ENCODE measurements at places on chromosomes 3 and 15.

DNA sequence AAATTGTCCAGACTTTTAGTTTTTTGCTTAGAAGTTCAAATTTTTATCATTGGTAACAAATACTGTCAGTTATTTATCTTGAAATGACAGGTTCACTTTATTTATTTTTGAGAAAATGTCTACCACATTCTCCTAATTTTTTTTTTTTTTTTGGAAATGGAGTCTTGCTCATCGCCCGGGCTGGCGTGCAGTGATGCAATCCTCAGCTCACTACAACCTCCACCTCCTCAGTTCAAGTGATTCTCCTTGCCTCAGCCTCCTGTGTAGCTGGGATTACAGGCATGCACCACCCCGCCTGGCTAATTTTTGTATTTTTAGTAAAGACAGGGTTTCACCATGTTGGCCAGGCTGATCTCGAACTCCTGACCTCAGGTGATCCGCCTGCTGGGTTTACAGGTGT, 16.1 kb upstream of the EBLN2 start:
- no peak for DNase-seq

GRCh38 chr3:104746056-104746455, 620.7 kb upstream of the ALCAM start:
- no peak for DNase-seq

DNA sequence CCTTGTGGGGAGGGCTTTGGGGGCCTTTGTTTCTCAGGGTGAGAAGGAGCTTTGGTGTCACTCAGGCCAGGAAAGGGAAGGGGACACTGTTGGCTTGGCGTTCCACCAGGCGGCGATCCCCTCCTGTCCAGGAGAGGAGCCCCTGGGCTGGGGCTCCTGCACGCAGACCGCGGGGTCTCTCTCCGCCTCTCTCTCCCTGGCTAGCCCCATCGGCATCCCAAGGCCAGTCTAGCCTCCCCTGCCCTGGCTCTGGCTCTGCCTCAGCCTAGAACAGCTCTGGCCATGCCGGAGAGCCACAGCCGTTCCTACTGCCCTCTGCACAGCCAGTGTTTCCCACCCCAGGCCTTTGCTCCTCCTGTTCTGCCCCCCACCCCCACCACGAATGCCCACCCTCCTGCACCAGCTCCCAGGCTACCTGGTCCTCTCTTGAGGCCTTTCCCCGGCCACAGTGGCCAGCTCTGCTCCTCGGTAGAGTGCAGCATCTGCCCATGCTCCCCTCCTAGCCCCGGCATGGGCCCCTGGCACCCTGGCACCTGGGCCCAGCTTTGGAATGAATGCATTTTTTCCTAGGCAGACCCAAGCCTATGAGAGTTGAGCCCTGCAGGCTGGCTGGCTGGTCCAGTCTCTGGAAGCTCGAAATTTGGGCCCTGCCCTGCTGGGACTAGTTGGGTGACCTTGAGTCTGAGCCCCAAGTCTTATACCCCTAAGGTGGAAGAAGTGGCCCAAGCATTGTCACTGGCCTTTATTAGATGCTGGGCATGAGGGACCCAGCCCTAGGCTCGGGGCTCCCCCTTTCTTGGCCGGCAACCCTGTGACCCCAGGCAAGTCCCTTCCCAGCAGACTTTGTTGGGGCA, 2.4 kb downstream of the PLXNA1 start:
- no peak for DNase-seq

DNA sequence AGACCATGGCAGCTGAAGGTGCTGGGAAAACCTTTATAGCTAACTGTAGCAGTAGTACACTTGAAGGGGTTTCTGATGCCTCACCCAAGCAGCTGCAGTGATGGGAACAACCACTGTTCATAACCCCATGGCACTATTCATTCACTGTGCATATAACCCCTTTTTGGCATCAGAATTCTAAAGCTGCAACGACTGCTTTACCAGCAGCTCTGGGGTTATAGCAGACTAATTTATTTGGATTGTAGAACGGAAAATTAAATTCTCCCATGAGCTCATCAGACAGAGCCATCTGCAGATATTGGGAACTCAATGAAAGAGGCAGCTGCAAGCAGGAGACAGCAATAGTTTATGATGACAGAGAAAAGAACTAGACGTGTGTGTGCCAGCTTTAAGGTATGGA, 28.6 kb downstream of the TFDP2 start:
- DNase-seq = no peak

- no peak for DNase-seq
These were observed 35.0 kb downstream of the GRAMD2A start for GRCh38 chr15:72162569-72162968.

GRCh38 chr15:63369781-63370180, 11.9 kb downstream of the CA12 start:
- DNase-seq = no peak

GRCh38 chr15:67187351-67187854, 67.1 kb downstream of the AAGAB start:
- DNase-seq = no peak

- DNase-seq = no peak
These were observed 3.6 kb upstream of the ISY1 start for GRCh38 chr3:129164500-129164899.

DNA sequence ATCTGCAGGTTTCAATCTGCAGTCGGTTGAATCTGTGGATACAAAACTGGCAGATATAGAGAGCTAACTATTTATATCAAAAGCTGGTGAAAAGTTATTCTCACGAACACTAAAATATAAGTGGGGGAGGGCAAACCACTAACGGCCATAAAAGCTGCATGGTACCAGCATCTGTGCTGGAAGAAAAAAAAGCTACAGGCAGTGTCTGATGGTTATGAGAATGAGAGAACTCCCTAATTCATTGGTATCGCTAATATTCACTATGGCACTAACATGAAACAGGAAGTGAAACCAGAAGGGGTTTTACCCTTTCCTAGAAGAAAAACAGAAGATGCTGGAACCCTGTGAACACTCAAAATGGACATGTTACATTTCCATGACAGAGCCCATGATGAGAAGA, 15.9 kb downstream of the CEP70 start:
- no peak for DNase-seq

DNA sequence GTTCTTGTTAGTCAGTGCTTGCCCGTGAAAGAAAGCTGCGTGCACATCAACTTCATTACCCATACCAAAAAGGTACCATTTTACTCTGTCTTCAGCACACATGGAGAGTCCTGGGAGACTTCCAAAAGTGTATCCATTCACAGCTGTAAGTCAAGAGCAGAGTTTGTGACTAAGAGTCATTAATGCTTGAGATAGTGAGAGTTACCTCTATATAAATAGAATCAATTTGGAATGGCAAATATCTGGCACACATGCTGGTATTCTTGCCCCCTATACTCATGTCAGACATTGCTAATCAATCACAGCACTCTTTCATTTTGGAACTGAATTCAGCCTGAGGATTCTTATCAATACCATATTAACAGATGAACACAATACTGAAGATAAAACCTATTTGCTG, 14.2 kb downstream of the CP start:
- DNase-seq = no peak

GRCh38 chr3:128112357-128112968, 11.1 kb downstream of the RUVBL1 start:
- no peak for DNase-seq

GRCh38 chr3:171389491-171389890, 70.7 kb downstream of the TNIK start:
- DNase-seq = no peak

DNA sequence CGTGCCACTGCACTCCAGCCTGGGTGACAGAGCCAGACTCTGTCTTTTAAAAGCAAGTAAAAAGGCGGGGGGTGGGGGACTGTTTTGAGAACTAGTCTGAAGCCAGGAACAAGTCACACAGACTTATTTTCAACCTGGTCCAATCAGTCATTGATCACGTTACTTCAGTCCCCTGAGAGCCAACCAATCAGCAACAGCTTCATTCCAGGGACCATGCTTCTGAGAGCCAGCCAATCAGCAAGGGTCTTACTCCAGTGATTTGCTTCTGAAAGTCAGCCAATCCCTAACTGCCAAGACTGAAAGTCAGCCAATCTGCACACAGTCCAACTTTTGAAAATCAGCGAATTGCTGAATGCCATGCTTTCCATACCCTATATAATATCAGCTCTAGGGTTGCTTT, 48.6 kb upstream of the C15orf39 start:
- peak; percentile 21 for DNase-seq

DNA sequence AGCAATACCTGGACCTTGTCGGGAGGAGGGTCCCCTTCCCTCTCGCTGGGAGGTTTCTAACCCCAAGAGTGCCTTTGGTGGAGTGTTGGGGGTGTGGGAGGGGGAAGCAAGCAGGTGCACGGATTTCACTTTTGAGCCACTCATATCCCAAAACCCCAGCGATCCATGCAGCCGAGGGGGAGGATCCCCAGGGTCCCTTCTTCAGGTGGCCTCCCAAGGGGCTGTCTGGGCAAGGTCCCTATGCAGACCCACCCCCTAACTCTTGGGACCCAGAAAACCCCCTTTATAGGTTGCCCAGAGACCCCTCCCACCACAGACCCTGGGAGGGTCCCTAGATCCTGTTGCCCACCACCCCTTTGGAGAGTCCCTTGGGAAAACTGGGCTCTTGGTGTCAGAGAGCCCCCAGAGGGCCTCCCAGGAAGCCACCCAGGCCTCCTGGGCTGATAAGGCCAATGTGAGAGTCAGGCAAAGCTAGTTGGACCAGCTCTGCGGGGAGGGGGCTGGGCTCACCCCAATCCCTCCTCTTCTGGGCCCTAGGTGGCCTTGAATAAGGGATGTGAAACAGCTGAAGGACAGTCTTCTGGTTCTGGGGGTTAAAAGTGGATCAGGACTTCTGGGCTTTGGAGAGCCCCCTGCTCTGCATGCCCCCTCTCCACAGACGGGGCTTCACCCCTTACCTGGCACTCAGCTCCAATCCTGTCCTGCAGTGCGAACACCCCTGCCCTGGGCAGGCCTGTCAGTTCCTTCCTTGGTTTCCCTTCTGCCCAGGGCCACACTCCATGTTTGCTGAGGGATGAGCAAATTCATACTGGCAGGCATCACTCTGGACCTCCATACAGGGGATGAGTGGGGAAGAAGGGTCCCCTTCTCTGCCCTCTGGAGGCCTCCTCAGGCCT, 932 bp upstream of the PLCD1 start:
- no peak for DNase-seq

DNA sequence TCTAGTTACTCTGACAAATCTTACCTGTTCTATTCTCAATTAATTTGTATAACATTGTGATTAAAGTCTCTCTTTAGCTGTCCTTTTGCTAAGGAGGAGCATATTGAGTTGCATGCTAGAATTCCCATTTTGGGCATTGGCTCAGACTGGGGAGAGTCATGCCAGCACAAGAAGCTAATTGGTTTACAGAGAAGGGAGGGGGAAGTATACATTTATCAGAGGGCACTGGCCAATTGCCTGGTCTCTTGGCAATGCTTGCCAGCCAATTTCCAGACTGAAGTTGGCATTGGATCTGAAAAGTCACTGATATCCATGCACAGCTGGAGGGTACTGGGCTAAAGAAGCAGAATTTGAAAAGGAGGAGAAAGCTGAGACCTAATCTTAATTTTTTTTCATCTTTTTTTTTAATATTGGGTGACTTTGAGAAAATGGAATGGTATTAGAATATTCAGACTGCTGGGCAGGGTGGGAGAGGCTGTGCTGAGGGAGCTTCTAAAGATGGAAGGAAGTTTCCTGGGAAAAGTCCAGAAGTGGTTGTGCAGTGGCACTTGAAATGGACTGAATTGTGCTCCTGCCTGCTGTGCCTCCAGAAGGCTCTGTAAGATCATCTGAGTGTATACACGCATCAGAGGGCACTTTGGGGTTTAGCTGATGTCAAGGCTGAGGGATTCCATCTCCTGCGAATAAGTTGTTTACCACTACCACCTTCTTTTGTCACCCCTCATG, 365.2 kb upstream of the DPH6 start:
- no peak for DNase-seq

- DNase-seq = no peak
These were observed 1.5 kb upstream of the CD276 start for GRCh38 chr15:73682600-73683090.

- DNase-seq = no peak
These were observed 118.2 kb downstream of the ADAM10 start for GRCh38 chr15:58631319-58631718.
